ENCODE measurements at places on chromosomes 1 and 21. TPM values are rescaled to one million over a fixed set of nuclear protein-coding genes. Genes with fewer than 3 reads are reported as not detected.
A peak's percentile ranks its signal among the peaks of the same experiment; 100 is the strongest.

The TMCC2 gene
- total RNA-seq: 0.74 TPM

The MAN1C1 gene
- total RNA-seq: 0.95 TPM

The MTARC2 gene
- total RNA-seq: 0.41 TPM

The PLA2G2D gene
- not detected for total RNA-seq

The CYP4A22 gene
- total RNA-seq: not detected

The CA6 gene
- not detected for total RNA-seq

The TSPEAR gene
- total RNA-seq: 0.08 TPM

The CCDC27 gene
- not detected for total RNA-seq

The LCE3E gene
- not detected for total RNA-seq

The FBLIM1 gene
- 38.9 TPM for total RNA-seq

The OR6K3 gene
- total RNA-seq: not detected

The CCDC185 gene
- not detected for total RNA-seq

The SMIM11 gene
- total RNA-seq: 25.5 TPM

The LCE3D gene
- total RNA-seq: not detected

DNA sequence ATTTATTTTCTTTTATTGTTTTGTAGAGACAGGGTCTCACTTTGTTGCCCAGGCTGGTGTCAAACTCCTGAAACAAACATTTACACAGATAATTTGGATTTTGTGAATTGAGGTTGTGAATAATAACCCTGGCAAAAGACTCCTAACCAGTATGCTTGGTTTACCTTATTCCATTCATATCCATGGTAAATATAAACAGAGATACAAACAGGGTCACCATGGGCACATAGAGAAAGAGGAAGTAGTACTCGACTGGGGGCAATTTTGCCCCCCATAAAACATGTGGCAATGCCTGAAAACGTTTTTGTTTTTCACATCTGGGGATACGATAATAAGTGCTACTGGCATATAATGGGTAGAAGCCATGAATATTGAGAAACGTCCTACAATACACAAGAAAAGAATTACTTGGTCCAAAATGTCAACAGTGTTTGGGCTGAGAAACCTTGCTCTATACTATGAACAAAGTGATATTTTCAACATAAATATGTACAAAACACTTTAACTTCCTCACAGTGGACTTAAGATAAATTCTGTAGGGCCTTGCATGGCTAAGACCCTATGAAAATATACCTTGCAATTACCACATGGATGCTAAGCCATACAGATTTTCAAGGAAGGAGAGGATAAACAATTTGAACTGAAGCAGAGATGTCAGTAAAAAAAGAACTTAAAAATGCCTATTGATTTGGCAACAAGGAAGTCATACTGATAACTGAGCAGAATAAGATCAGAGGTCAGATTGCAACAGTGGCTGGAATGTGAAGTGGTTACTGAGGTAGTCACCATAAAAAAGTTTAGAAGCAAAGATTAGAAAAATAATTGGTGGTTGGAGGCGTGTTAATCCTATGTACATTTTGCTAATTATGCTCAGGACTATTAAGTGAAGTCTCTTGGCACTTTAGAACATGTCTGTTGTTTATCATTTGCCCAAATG, 27.4 kb upstream of the ASPM start:
- no peak for DNase-seq

- DNase-seq: no peak
Observed at GRCh38 chr21:46622226-46622625, 13.2 kb upstream of the PRMT2 start.

- no peak for DNase-seq
Observed at GRCh38 chr1:93576346-93576745, 105.3 kb downstream of the BCAR3 start.

GRCh38 chr21:28871388-28872010, 121.2 kb downstream of the LTN1 start:
- DNase-seq: no peak

- DNase-seq: no peak
Observed at GRCh38 chr1:73104749-73105148, 822.4 kb upstream of the NEGR1 start.

DNA sequence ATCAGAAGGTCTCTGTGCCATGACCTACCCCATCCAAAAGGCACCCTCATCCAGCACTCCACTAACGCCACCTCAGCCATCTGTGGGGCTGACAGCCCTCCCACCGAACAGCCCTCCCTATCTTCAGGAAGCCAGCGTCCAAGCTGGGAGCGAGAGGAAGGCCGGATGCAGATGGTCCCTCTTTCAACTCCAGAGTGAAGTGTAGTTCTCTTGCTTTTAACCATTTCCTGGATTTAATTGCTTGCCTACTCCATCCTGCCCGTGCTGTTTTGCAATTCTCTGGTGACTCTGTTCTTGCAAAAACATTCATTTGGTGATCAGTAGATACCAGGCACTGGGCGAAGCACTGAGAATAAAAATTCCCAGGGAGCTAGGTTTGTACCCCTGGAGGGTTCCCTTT, 8.2 kb upstream of the DYRK1A start:
- no peak for DNase-seq

DNA sequence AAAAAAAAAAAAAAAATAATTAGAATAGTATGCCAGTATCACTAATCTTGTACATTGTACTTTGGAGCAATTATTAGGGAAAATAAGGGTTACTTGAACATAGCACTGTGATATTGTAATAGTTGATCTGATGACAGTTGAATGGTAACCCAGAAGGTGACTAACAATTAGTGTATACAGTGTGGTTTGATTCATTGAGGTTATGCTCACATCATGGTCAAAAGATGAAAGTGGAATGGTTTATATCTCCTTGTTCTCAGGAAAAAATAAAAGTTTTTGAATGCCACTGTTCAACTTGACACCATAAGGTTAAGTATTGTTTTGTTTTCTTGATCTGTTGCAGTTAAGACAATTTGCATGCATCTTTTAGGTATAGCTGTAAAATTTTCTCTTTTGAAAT, 87.0 kb downstream of the GPR52 start:
- DNase-seq: no peak

GRCh38 chr1:52659356-52659755, 26.4 kb downstream of the SHISAL2A start:
- no peak for DNase-seq

GRCh38 chr21:43956670-43957035, 55.5 kb upstream of the TRAPPC10 start:
- DNase-seq: no peak

DNA sequence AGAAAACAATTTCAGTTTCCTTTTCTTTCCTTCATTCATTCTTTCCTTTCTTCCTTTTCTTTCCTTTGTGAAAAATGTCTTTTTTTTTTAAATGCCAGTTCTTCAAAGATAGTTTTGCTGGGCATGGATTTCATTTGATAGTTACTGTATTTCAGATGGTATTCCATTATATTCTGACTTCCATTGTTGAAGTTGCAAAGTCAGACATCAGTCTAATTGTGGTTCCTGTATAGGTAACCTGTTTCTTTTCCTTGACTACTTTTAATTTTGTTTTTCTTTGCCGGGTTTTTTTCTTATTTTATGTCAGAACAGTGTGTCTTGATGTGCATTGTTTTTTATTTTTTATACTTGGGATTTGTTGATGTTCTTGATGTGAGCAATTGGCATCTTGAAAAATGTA, 40.4 kb upstream of the MPC2 start:
- no peak for DNase-seq

- no peak for DNase-seq
Observed at GRCh38 chr1:194167956-194168640, 981.7 kb upstream of the B3GALT2 start.

DNA sequence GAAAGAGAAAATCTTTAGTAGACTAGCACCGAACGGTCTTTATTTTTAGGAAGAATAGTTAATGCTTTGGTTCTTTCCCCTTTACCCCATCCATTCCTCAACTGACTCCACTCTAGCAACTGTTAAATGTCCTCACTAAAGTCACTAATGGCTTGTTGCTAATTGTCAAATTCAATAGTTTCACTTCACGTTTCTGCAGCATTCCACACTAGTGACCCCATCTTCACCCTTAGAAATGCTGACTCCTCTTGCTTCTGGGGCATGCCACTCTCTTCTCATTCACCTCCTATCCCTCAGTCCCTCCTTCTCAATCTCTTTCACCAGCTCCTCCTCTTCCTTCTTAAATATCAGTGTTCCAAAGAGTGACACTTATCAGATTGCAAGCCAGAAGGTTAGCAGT, 19.4 kb upstream of the CADM3 start:
- no peak for DNase-seq

- DNase-seq: no peak
Observed at GRCh38 chr1:229885568-229886495, 181.2 kb upstream of the GALNT2 start.

- DNase-seq: no peak
Observed at GRCh38 chr1:114061121-114061830, 82.0 kb downstream of the OLFML3 start.

DNA sequence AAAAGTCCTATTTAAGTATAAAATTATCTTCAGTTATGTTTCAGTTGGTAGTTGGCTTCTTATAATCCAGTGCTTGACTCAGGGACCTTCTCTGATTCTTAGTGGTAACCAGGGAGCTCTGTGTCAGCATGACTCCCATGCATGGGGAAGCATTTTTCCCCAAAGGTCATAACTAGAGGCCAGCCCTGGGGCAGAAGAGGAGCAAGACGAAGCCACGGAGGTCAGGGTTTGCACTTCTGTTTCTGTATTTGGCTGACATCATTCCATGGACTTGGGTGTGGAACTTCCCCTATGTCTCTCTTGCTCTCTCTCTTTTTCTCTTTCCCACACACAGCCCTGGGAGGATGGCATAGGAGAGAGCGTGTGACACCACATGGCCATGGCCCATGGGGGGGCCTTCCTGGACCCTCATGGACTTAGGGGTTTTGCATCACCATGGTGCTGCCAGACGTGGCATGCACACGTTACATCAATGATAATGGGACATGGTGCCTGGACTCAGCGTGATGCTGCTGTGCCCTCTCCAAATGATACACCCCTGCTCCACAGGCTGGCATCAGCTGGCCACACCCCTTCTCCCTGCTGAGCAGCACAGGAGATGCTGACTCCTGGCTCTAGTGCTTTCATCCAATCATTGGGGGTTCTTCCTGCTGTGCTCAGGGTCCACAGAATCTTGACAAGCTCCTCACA, 260.5 kb downstream of the KCNJ6 start:
- no peak for DNase-seq

DNA sequence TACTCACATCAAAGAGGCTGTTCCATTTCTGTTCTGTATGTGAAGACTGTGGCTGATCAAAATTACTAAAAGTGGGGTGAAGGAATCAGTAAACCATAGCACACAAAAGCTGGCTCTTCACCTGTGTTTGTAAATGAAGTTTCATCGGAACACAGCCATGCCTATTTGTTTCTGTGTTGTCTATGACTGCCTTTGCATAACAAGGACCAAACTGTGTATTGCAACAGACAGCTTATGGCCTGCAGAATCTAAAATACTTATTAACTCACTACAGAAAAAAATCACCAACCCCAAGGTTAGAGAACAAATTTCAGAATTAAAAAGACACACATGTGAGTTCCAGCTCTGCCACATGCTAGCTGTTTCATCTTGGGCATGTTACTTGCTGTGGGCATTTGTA, 163.9 kb downstream of the LYPLAL1 start:
- no peak for DNase-seq

GRCh38 chr21:15160136-15160535, 95.3 kb upstream of the NRIP1 start:
- DNase-seq: no peak

- DNase-seq: no peak
Observed at GRCh38 chr21:29084372-29084771, 10.9 kb upstream of the CCT8 start.

- DNase-seq: peak; percentile 77
Observed at GRCh38 chr1:204493145-204493983, 1.2 kb downstream of the PIK3C2B start.
